ENCODE measurements at places on chromosomes 2 and 18.

- H3K4me1 ChIP-seq, result no peaks in the 10 kb centered on the region
- no peaks in the 10 kb centered on the region for H3K27me3 ChIP-seq
- no peak for DNase-seq
These were observed 170.7 kb downstream of the ZNF804A start for GRCh38 chr2:184769023-184769422.

DNA sequence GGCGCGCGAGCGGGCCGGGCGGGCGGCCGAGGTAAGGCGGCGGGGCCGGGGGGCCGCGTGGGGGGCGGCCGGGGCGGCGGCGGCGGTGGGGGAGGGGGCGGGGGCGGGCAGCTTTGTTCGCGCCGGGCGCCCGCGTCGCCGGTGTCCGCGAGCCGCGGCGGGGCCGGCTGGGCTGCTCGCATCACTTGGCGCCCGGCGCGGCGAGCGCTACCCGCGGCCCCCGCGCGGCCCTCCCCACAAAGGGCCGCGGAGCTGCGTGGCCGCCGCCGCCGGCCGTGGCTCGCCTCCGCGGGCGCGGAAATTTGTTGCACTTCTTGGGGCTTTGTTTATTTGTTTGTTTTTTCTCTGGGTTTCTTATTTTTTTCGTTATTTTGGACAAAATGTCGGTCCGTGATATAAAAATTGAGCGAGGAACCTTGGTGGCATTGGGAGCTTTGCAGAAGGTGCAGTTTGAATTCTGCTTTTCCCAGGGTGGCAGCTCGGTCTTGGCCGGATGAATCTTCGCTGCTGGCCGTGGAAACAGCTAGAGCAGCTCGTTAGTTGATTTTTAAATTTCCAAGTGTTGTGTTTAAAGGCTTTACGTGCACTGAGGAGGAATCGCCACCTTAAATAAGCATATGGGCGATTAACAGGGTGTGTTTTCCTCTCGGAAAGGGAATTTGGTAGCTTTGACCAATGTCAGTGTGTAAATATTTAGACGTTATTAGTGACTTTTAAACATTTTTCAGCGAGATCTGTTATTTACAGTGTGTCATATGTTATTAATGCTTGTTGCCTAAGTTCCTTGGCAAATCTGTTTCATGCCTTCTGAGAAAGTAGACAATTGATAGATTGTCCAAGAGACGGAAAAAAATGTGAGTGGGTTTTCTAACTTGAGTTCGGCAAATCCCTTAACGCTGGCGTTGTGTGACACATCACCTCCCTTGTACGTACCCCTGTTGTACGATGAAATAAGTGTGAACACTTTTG is 822 bp downstream of the UBE2E3 start:
- H3K4me3 ChIP-seq, result peak overlapping the region; percentile 74
- peak overlapping the region; percentile 70 for H3K27ac ChIP-seq
- peaks cover 27% of the 10 kb centered on the region for H3K27me3 ChIP-seq
- DNase-seq, result peak; percentile 36
- H3K36me3 ChIP-seq, result peaks cover 20% of the 10 kb centered on the region
- H3K4me1 ChIP-seq, result peaks cover 50% of the 10 kb centered on the region

GRCh38 chr2:149873936-149874335 is 286.4 kb upstream of the MMADHC start:
- H3K4me3 ChIP-seq, result no peak overlapping the region
- H3K36me3 ChIP-seq, result no peaks in the 10 kb centered on the region
- no peaks in the 10 kb centered on the region for H3K4me1 ChIP-seq
- DNase-seq, result no peak

GRCh38 chr2:25951071-25951547 is 31.2 kb downstream of the KIF3C start:
- H3K27ac ChIP-seq, result no peak overlapping the region
- H3K4me1 ChIP-seq, result no peaks in the 10 kb centered on the region
- DNase-seq, result peak; percentile 78
- H3K4me3 ChIP-seq, result no peak overlapping the region

- no peaks in the 10 kb centered on the region for H3K4me1 ChIP-seq
- peaks cover 11% of the 10 kb centered on the region for H3K27me3 ChIP-seq
- no peak for DNase-seq
- no peak overlapping the region for H3K27ac ChIP-seq
These were observed 24.8 kb upstream of the RPE start for GRCh38 chr2:209977386-209978239.

DNA sequence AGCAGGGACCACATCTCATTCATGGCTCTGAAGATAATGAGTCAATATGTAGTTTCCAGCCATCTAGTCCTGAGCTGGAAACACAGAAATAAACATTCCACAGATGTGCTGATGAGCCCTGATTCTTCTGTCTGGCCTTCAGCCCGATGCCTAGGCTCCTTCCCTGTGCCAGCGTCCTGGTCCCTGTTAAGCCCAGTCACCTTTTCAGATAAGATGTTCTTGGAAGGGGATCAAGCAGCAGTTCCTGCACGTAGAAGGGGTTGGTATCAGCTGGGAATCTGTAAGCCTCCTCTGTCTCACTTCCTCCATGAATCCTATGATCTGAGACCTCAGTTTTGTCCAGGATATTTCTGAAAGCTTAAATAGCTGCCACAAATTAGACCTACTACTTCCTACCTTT is 149.3 kb downstream of the TTC32 start:
- no peaks in the 10 kb centered on the region for H3K4me1 ChIP-seq
- DNase-seq, result no peak
- no peak overlapping the region for H3K27ac ChIP-seq
- no peak overlapping the region for H3K4me3 ChIP-seq
- H3K27me3 ChIP-seq, result no peaks in the 10 kb centered on the region

- no peaks in the 10 kb centered on the region for H3K36me3 ChIP-seq
- no peak overlapping the region for H3K4me3 ChIP-seq
- H3K27me3 ChIP-seq, result no peaks in the 10 kb centered on the region
- no peak overlapping the region for H3K27ac ChIP-seq
- H3K4me1 ChIP-seq, result no peaks in the 10 kb centered on the region
These were observed 512.5 kb downstream of the TSN start for GRCh38 chr2:122267947-122268346.

GRCh38 chr2:48232351-48232750 is 297.6 kb upstream of the STON1 start:
- no peak for DNase-seq
- H3K4me3 ChIP-seq, result no peak overlapping the region
- no peaks in the 10 kb centered on the region for H3K36me3 ChIP-seq
- no peaks in the 10 kb centered on the region for H3K27me3 ChIP-seq
- no peaks in the 10 kb centered on the region for H3K4me1 ChIP-seq
- H3K27ac ChIP-seq, result no peak overlapping the region

GRCh38 chr2:182897137-182897536 is 30.7 kb upstream of the FRZB start:
- no peak overlapping the region for H3K27ac ChIP-seq
- no peaks in the 10 kb centered on the region for H3K36me3 ChIP-seq
- H3K4me1 ChIP-seq, result no peaks in the 10 kb centered on the region
- H3K27me3 ChIP-seq, result no peaks in the 10 kb centered on the region
- no peak for DNase-seq
- no peak overlapping the region for H3K4me3 ChIP-seq

- no peak for DNase-seq
- H3K4me3 ChIP-seq, result no peak overlapping the region
- H3K27me3 ChIP-seq, result no peaks in the 10 kb centered on the region
- no peaks in the 10 kb centered on the region for H3K36me3 ChIP-seq
- H3K4me1 ChIP-seq, result no peaks in the 10 kb centered on the region
These were observed 19.9 kb downstream of the PTH2R start for GRCh38 chr2:208426412-208427045.

DNA sequence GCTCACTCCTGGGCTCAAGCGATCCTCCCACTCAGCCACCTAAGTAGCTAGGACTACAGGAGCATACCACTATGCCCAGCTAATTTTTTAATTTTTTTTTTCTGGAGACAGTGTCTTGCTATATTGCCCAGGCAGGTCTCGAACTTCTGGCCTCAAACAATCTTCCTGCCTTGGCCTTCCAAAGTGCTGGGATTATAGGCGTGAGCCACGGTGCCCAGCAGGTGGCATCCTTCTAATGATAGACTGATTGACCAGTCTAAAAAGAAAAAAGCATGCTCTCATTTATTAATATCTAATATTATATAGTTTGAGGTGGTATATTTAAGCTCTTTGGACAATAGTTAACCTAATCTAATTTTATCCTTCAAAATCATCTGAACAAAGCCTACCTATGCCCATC is 198.6 kb downstream of the CAMKMT start:
- H3K27me3 ChIP-seq, result no peaks in the 10 kb centered on the region
- no peaks in the 10 kb centered on the region for H3K36me3 ChIP-seq
- H3K4me1 ChIP-seq, result no peaks in the 10 kb centered on the region
- H3K27ac ChIP-seq, result no peak overlapping the region
- no peak overlapping the region for H3K4me3 ChIP-seq
- DNase-seq, result peak; percentile 13
